Activated T-cell treated with anti-CD3 and anti-CD28 coated beads for 24 hours (primary cell): ENCODE measurements at places on chromosomes 12 and 14.

GRCh38 chr12:122982963-122983788 lies 2.7 kb downstream of the ARL6IP4 start:
- DNase-seq = no peak

GRCh38 chr14:90295870-90296516 lies 35.7 kb downstream of the NRDE2 start:
- DNase-seq = no peak

GRCh38 chr14:64641760-64642159 lies 62.5 kb upstream of the PLEKHG3 start:
- DNase-seq = no peak

DNA sequence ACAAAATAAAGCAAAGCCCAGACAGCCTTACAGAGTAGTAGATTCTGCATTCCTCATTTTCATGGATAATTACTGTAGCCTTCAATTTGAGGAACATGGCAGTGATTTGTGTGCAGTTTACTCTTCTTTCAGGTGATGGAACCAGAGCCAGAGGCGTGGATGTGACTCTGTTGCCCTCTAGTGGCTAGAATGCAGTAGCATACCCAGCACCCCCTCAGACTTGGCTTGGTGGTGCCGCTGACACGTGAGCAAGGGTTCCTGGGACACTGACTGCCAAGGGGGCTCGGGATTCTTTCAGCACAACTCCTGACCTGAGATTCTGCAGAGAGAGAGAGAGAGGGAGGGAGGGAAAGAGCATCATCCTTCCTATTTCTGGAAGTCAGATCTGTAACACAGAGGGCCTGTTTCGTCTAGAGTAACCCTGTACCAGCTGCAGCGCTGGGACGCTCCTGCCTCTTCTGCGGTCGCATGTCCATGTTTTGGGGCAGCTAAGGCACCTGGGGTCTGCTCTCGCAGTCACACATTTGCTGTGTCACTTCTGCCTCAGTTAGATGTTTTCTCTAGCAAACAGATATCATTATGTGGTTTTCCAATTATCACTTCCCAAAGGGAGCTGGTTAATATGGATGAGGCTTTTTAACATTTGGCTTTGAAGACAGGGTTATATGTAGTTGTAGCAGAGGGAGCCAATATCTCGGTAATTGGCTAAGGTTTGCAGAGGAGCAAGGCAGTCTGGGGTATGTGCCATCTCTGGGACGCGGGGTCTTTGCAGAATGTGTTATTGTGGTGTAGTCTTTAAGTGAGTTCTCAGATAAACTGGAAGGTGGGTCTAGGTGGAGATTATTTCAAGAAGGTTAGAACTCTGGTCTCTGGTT lies 428.1 kb downstream of the NRXN3 start:
- DNase-seq = peak; percentile 33

- no peak for DNase-seq
Measured at GRCh38 chr12:91718326-91718725, 427.3 kb downstream of the BTG1 start.

- no peak for DNase-seq
Measured at GRCh38 chr12:84814664-84815245, 97.8 kb downstream of the SLC6A15 start.

- no peak for DNase-seq
Measured at GRCh38 chr12:116455540-116456329, 103.4 kb upstream of the MAP1LC3B2 start.

DNA sequence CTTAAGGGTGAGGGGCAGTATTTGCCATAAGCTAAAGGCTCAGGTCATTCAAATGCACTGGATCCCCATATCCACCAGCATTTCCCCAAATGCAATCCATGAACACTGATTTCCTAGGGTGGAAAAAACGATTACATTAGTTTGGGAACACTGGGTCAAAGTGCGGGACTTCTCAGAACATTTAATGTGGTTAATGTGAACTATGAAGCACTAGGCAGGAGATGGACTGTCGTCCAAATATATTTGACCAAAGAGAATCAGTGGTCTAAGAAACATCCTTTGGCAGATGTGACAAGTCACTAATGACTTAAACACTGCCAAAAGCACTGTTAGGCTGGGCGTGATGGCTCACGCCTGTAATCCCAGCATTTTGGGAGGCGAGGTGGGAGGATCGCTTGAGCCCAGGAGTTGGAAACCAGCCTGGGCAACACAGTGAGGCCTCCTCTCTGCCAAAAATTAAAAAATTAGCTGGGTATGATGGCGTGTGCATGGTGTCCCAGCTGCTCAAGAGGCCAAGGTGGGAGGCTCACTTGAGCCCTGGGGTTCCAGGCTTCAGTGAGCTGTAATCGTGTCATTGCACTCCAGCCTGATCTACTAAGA lies 205.4 kb downstream of the CALM1 start:
- no peak for DNase-seq

DNA sequence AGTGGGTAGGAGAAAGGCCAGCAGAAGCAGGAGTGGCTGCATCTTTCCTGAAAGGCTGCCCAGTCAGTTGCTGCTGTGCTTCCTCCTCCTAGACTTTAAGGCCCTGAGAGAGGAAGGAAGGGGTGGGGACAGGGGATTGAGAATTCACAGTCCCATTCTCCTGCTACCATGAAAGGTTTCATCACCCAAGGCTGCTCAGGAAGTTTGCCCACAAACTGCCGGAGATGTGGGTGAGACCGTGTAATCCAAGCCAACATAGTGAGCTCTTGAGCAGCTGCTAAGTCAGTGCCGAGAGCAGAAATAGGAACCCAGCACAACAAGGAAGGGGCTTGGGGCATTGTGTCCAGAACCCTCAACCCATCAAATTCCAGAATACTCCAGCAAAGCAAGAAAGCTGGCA lies at the start of gene CTSG:
TSS of gene CTSG (minus strand) at position 69 of the 400 bp plus-strand sequence. CDS start at position 42, 27 bp downstream.
- no peak for DNase-seq

- no peak for DNase-seq
Measured at GRCh38 chr12:109760930-109761921, 47.6 kb downstream of the FAM222A start.

DNA sequence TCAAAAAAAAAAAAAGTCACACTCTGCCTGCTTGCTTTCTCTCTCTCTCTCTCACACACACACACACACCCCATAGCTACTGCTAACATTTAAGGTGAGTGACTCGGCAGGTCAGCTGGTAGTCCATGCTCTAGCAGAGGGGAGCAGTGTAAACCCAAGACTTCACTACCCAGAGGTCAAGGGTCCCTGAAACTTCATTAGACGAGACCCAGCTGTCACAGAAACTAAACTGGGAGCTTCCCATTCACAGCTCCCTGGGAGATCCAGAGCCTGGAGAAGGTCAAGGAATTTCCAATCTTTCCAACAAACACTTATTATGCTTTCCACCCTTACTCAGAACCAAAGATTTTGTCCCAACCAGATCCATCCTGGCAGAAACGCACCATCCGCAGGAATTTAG lies 33.2 kb downstream of the CKAP4 start:
- DNase-seq = no peak

DNA sequence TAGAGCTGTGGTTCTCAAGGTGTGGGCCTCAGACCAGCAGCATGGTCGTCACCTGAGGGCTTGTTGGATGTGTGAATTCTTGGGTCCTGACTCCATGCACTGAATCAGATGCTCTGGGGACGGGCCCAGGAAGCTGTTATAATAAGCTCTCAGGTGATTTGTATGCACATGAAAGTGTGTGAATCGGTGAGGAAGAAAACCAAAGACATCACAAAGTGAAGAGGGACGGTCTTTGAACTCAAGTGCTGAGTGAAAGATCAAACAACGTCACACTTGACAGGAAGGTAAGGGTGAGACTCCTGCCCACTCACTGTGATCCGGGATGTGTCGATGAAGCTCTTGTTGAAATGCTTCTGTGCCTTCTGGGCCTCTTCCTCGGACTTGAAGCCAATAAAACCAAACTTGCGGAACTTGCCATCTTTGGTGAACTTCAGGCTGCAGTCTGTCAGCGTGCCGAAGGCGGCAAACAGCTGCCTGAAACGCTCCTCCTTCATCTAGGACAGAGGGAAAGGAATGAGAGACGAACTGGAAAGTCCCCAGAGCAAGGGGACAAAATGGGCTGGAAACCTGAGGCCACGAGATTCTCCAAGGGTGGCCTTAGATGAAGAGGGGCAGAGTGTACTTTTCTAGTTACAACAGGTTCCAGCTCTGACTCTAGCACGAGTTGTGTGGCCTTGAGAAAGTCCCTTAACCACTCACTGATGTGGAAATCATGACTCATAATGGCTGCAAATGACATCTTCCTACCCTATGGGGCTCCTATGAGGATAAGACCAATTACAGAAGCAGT lies 4.0 kb downstream of the RBM19 start:
- peak; percentile 37 for DNase-seq

DNA sequence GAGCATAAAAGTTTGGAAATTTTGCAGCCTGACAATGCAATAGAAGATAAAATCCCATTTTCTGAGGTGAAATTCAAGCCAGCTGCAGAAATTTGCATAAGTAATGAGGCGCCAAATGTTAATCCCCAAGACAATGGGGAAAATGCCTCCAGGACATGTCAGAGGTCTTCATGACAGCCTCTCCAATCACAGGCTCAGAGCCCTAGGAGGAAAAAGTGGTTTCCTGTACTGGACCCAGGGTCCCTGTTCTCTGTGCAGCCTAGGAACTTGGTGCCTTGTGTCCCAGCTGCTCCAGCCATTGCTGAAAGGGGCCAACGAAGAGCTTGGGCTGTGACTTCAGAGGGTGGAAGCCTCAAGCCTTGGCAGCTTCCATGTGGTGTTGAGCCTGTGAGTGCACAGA lies 1218.1 kb downstream of the GALC start:
- no peak for DNase-seq

GRCh38 chr12:100447381-100447780 lies 26.3 kb upstream of the NR1H4 start:
- no peak for DNase-seq

GRCh38 chr12:45298721-45299692 lies 83.1 kb downstream of the ANO6 start:
- DNase-seq = no peak

- DNase-seq = no peak
Measured at GRCh38 chr12:105741786-105742566, 396.8 kb downstream of the NUAK1 start.

DNA sequence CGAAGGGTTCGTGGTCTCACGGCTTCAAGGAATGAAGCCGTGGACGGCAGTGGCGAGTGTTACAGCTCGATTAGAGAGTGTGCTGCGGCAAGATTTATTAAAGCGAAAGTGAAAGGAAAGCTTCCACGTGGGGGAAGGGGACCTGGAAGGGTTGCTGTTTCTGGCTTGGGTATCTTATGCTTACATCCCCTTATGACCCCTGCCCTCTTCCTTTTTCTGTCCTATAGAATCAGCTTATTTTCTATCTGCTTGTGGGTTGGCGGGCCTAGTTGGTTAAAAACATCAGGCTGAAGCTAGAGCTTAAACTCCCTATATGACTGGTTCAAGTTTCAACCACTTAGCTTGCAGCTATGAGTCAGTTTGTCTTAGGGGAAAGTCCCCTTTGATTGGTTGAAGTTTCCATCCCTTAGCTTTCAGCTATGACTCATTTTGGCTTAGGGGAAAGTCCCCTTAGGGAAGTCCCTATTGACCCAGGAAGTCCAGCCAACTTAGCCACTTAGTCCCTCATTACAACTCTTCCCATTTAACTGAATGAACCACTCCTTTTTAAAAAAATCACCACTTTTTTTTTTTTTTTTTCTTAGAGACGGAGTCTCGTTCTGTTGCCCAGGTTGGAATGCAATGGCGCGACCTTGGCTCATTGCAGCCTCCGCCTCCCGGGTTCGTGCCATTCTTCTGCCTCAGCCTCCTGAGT lies 1494.7 kb upstream of the TMEM132C start:
- peak; percentile 33 for DNase-seq

DNA sequence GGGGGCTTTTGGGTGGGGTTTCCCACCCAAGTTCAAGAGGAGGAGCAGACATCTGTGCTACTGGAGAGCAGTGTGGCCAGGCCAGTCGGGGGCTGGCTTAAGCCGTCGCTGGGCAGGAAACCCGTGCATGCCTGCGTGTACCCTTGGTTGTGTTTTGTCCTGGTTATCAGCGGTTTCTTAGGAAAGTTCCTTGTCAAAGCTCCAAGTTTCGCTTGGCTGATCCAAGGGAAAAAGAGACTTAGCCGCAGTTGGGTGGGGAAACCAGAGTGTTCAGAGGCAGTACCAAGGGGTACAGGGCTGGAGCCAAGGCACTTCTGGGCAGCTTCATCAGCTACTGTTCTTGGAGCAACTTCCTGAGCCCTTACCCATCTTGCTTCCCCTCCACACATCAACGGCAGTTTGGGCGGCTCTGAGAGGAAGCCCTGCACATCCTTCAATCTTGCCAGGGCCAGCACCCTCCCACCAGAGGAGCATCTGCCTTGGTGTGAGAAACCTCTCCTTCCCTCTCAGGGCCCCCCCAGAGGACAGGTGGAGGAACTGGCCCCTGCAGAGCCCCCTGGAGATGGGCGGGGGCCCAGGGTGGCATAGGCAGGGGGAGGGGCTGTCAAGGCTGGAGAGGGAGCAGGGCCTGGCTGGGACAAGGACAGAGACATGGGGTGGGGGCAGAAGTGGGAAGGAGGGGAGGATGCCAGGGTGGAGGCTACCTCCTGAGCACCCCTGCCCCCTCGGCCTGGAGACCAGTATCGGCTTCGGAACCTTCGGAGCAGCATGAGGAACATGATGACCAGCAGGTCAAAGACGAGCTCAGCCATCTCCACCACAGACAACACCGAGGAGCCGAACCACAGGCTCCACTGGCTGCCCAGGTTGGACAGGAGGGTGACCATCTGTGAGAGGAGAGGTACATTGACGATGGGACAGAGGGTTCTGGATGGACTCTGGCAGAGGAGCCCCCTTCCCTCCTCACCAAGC lies 5.8 kb upstream of the TNFRSF1A start:
- no peak for DNase-seq

- DNase-seq = no peak
Measured at GRCh38 chr14:43595096-43595772, 911.8 kb downstream of the FSCB start.

GRCh38 chr12:12699345-12699744 lies 3.4 kb upstream of the GPR19 start:
- no peak for DNase-seq

DNA sequence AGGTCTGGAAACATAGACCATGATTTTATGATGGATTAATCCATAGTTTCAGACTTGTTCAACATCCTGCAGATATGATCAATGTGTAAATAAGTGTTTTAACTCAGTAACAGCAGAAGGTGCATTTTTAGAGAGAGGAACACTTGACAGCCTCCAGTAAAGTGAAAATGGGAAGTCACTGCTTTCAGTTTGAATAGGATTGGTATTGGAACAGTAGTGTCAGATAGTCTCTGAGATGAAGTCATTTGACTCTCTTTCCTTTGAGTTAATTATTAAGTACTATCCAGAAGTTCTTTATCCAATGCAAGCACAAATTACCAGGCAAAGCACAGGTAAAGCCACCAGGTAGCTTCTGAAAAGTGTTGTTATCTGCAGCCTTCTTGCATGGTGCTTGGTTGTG lies 14.5 kb upstream of the NAV3 start:
- DNase-seq = no peak

DNA sequence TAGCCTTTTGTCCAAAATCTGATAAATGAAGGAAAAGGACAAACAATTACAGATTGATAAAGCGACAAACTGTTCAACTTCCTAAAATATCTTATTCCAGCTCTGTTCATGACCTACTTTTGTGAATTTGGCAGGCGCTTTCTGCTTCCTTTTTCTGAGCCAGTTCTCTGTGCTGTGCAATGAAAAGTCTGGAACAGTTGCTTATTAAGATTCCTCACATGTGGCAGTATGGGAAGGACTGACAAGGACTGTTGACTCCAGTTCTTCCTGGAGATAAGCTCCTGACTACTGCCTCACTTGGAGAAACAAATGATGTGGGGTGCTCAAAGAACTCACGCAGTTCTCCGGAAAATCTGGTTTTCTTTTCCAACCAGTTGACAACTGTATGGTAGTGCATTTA lies 58.3 kb upstream of the ANP32D start:
- DNase-seq = no peak
